ENCODE measurements at places on chromosomes 12 and 14.

DNA sequence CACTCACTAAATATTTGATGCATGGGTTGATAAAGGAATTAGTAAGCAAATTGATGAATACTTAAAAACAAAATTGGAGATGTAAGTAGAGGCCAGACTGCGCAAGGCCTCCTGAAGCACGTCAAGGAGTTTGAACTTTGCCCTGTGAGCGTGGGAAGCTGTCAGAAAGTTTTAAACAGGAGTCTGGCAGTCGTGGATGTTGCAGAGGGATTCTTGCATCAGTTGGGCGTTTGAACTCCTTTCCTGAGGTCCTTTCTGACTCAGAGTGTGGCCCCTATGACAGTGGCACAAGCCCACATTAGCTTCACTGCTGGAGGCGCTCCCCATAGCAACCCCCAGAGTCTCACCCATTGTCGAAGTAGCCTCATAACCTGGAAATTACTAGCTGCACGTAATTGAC, 17.9 kb upstream of the IL22 start:
- no peak for DNase-seq

DNA sequence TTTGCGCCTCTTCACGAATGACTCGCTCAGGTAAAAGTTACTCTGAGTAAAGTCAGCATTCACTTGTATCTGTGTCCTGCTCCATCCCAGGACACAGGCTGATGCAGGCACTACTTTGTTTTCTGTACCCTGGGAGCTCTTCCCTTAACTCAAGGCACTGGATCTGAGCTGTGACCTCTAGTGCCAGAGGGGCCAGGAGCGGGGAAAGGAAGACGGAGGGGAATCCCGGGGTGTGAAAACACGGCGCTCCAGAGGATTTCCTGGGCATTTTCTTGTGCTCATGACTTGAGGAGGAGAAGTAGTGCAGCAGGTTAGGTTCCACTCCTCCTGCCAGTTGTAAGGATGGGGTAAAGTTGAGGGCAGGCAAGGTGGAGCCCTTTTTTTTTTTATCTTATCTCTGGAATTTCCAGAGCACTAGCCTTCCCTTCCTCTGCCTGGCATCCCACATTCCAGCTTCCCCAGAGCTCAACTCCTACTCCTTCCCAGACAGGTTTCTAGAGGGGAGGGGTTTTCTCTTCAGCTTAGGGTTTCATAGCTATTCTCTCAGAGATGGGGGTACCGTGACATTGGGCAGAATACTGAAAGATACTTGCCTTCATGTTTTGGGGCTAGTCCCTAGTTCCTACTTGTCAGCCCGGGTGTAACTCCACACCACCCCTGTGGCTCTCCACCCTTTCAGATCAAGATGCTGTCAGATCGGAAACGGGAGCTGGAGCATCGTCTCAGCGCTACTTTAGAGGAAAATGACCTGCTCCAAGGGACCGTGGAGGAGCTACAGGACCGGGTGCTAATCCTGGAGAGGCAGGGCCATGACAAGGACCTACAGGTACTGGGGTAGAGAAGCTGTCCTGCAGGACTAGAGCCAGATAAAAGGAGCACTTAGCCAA, 52.3 kb downstream of the RAB35 start:
- DNase-seq, result no peak

DNA sequence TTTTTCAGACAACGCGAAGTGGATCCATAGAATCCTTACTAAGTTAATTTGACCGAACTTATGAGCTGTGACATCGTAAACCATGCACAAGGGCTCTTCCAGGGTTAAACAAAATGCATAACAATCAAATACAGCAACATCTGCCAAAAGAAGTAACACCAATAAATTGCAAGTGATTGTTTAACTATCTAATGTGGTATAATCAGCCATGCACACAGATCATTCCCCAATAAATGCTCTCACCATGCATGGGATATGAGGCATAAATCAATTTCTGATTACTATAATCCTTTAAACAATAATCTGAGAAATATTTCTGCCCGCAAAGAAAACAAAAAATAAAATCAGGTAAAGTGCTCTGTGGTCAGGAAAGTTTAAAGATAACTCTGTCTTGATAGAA, 7.7 kb upstream of the PLEKHG7 start:
- no peak for DNase-seq

- no peak for DNase-seq
Measured at GRCh38 chr14:95939335-95939734, 62.7 kb downstream of the TUNAR start.

DNA sequence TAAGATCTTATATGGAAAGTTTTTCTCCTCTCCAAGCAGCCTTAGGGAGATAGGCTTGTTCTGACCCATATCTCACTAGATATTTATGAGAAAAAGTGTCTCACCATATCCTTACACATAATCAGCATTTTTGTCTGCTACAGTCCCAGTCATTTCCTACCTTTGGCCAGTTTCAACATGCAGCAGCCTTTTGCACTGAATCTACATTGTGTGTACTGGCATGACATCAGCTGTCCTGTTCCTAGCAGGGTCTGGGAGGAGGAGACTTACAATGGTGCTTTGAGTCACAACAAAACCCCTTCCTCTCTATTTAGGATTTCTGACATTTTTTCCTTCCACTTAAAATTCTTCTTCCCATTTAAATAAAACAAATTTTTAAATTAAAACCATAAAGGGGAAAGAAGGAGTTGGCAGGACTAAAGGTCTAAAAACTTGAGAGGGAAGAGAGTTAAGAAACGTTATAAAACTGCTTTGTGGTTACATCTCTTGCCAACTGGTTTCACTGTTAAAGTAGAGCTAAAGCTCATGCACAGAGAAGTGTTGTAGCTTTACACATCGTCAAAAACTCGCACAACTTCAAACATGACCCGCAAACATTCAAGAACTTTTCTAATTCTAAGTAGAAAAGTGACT, 53.3 kb upstream of the CERS5 start:
- DNase-seq, result no peak
